ENCODE measurements at places on chromosomes 6 and 20.

DNA sequence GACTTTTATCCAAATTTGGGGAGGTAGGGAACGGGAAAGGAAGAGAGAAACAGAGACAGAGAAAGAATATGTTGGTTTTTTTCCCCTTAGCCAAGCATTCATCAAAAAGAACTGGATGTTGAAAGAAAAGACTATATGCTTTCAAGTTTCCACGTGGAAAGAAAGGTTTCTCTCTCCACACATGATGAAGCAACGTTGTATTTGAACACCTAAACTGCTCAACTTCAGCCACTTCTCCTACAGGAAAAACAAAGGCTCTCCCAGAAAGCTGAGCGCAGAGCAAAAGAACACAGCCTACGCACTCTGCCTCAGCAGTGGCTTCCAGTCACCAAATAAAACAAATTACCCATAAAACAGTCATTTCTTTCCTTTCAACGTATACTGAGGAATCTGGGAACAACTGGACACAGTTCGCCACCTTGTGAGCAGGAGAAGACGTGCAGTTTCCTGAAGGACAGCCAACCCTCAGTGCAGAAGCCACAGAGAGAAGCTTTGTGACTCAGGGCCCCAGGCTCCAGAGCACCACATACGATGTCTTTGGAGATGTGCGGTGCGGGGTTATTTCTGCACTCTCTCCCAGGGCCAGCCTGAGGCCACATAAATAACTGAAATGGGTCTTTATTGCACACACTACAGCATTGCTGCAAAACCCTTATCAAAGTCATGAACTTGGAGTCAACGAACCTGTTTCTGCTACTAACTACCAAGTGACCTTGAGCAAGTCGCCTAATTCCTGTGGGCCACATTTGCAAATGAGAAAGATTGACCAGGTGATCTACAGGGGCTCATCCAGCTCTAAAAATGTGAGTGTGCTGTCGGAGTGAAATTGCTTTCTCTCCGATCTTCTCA, 10.1 kb downstream of the IL17F start:
- DNase-seq, result no peak

DNA sequence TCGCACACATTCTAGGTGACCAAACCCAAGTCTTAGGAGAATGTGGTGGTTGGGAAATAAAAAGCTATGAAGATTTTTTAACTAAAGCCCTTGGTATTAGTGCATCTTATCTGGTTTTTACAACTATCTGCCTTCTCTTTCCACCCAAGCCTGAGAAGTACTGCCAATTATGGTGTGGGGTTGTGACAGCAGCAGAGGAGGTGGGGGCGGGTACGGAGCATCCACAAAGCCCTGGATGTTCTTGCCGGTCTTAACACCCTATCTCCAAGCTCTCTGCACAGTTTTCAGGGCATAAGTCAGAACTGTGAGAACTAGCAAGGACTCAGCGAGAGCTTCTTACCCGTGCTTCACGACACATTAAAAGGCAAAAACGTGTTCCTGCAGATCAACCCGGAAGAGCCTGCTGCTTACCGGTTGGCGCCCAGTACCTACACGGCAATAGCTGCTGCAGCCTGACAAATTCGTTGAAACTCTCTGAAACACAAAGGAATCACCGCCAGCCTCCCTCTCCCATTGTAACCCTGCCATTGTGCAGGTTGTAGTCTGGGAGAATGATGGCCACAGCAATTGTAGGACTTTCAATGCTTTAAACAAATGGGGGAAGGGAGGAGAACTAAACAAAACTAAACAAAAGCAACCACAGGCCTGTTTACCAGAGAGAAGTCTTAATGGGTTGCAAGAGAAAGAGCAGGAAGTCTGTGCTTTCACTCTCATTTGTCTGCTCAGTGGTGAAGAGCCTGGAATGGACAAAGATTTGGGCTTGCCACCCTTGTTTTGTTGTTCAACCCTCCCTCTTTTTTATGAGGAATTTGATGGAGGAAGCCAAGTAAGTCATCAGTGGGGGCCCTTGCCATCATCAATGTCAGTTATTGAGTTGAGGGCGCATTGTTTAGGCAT, 461.0 kb upstream of the JARID2 start:
- no peak for DNase-seq

DNA sequence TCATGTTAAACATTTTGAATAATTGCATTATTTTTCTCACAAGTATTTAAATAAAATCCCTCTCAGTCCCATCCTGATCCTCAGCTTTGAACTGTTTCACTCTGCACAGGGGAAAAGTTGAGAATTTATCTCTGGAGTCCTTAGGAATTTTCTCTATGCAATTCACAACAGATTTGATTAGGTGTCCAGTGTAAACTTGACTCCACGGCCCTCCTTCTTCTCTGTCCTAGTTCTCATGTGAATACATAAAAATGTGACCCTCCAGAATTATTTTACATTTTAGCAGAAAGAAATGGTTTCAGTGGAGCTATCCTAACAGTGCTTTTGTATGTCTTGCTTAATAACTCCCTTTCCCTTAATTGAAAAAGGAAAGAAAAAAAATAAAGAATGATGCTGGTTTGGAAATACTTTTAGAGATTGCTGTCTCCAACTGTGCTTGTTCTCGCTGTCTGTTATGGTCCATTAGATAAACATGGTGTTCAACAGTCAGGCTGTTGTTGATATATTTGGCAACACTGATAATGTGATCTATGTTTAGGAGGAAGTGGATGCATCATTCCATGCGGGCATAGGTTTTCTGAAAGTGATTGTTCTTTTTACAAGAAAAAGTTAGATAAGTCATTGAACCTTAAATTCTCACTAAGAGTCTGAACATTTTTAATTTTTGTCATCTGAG, 599.4 kb upstream of the CITED2 start:
- no peak for DNase-seq

- no peak for DNase-seq
These were observed 835 bp downstream of the PRR18 start for GRCh38 chr6:166307082-166308032.

DNA sequence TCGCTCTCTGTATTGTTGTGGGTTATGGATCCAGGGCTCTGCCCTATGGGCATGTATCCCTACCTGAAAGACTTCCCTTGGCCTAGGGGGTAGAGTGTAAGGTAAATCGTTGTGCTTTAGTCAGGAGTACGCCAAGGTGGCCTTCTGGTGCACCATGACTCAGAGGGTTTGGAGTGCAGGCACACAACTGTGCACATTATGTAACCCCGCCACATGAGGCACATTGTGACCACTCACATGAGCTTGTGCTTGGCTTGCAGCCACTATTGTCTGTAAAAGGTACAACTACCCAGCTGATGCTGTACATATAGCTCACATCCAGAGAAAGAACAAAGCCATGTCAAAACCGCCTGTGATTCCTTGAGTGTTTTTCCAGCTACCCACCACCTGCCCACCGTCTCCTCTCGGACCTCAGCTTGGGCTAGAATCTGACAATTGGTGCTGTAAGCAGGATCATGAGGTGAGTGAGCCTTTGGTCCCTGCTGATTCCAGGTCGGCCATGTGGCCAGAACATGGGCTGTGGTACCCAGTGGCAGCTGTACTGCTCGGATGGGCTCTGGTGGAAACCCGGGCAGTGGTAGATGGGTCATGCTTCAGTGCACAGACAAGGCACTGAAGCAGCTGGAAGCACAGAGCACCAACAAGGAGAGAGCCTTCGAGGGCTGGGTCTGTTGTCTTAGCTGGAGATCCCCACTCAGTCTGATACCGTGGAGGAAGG, 33.8 kb downstream of the HDDC2 start:
- no peak for DNase-seq

GRCh38 chr6:148035806-148036390, 306.7 kb upstream of the SASH1 start:
- DNase-seq, result no peak

GRCh38 chr20:47857569-47858464, 72.5 kb upstream of the SULF2 start:
- DNase-seq, result no peak

- DNase-seq, result no peak
These were observed 76.5 kb downstream of the NRN1 start for GRCh38 chr6:5930143-5930770.

DNA sequence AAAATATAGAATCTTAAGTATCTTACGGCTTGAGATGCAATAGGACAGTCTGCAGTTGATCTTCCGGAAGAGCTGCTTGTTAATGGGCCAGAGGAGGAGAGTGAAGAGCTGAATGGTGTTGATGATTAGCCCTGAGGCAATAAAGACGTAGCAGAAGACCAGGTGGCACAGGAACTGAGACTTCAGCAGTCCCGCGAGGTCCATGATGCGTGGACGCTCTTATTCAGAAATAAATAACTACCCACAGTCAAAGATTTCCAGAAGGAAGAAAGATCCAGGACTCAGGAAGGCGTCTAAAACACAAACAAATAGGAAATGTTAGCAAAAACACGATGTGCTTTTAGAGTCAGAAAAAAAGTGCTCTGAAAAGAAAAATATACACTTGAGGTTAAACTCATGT, 41.9 kb downstream of the AGPAT4 start:
- no peak for DNase-seq

DNA sequence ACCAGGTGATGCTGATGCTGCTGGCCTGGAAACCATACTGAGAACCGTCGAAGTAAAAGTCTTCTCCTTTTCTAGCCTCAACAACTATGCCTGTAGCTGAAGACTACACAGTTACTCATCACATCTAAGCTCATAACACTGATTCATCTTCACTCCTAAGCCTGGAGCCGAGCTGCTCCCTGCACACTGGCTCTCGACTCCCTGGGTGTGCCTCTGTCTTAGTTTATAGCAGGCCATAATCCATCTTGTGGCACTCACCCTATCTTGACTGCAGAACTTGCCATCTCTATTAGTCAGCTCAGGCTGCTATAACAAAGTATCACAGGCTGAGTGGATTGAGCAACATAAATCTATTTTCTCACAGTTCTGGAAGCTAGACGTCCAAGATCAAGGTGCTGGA, 191.0 kb downstream of the UNC5CL start:
- no peak for DNase-seq

DNA sequence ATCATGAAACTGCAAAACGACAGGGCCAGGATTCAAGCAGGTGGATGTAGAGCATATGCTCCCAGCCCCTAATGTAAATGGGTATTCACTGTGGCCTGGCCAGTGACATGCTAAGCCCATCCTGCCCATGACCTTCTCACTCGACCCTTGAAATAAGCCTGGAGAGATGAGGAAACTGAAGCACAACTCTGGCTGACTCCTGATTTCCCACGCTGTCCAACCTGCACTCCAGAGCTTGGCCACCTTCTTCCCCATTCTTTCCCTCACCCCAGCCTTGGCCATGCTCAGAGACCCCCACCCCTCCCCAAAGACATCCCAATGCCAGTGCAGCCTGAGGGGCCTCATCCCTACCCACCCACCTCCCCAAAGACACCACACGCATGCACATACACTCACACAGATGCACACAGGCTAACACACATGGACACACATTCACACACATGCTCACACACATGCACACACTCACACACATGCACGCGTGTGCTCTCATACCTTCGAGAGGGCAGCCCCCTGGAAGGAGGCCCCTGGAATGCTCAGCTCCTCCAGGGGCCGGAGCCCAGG, 12.4 kb downstream of the TFEB start:
- DNase-seq, result no peak

- no peak for DNase-seq
These were observed 618 bp downstream of the RTN4IP1 start for GRCh38 chr6:106628658-106629102.

DNA sequence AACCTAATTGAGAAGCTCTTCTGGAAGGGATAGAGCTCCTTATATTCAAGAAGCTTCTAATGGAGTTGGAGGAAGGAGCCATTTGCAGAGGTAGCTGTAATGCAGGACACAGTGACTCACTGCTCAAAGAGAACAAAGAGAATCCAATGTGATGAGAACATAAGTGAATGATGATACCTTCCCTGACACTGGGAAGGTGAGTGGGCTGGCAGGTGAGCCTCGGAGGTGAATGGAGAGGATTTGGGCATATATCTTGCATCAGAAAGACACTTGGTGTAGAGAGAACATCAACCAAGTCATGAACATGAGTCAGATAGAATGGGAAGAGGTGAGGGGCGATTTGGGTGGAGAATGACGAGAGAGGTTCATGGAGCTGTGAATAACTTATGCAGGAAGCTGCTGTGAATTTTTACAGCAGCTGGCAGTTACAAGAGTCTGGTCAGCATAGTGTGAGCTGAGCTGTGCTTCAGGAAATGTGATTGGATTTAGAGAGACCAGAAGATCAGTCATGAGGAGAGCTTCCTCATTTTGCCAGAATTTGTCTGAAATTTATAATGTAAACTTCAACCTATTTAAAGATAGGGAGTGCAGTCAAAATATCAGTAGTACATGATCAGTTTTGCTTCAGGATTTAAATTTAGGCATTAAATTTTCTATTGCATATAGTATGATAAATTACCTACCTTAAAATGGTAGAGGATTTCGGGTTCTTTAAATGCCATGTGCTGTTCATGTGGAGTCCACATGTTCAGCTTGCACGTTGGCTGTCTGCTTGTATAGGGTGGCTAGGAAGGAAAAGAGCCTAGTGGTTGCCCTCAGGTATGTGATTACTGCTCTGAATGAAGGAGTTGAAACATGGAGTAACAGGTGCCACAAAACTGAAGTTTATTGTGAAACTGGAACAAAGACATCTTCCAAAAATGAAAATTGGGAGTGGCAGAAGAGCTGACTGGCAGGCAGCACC, 59.2 kb upstream of the KIF25 start:
- no peak for DNase-seq

GRCh38 chr6:105744815-105745214, 341.3 kb upstream of the PRDM1 start:
- no peak for DNase-seq

DNA sequence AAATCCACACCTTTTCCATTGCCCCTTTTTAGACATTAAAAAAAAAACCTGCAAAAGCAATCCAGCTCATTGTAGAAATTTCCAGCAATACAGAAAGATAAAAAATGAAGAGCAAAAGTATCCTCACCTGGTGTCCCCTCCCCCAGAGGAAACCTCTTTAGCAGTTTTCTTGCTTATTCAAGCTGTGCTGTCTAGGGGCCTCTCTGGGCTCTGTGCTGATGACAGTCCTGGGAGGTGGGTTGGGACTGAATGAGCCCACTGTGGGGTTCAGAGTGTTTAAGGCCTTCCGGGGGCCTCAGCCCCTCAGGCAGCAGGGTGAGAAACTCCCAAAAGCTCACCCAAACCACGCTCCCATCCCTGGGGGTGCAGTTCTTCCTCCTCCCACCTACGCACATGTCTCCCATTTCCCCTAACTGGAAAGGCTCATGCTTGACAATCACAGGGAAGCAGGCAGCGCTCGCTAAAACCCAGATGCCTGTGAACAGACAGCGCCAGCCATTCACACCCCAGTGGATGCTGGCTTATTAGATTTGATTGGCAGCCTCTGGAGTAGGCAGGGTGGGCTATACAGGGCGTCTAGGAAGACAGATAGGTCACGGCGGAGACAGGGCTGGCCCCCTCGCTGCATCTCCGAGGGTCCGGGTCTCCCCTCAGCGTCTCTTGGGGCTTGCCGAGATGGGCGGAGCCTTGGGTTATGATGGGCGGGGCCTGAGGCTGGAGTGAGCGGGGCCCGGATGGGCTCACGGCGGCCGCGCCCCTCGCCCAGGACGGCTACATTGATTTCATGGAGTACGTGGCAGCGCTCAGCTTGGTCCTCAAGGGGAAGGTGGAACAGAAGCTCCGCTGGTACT, 4.6 kb downstream of the GUCA1A start:
- DNase-seq, result no peak

- DNase-seq, result no peak
These were observed 213.0 kb upstream of the LAMP5 start for GRCh38 chr20:9301129-9302090.

- no peak for DNase-seq
These were observed 524.6 kb upstream of the CDH4 start for GRCh38 chr20:60727425-60727824.

GRCh38 chr6:16232086-16232485, 6.3 kb upstream of the GMPR start:
- no peak for DNase-seq
